Amygdala (tissue), 56 donors: ENCODE measurements at places on chromosomes 6 and 20.

DNA sequence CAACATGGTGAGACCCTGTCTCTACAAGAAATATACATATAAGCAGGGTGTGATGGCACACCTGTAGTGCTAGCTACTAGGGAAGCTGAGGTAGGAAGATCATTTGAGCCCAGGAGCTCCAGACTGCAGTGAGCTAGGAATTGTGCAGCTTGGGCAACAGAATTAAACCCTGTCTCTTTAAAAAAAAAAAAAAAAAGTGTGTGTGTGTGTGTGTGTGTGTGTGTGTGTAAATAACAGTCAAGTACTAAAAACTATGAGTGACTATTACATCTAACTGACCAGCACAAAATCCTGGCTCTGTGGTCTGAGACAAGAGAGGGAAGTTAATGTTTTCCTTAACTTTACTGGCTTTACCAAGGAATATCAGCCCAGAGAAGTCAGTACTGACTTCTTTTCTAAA lies 32.8 kb downstream of the REPS1 start:
- no peak for DNase-seq

GRCh38 chr6:131958542-131959470 lies 7.6 kb upstream of the CCN2 start:
- no peak for DNase-seq

GRCh38 chr6:170076466-170077165 lies 214.3 kb downstream of the DLL1 start:
- no peak for DNase-seq

DNA sequence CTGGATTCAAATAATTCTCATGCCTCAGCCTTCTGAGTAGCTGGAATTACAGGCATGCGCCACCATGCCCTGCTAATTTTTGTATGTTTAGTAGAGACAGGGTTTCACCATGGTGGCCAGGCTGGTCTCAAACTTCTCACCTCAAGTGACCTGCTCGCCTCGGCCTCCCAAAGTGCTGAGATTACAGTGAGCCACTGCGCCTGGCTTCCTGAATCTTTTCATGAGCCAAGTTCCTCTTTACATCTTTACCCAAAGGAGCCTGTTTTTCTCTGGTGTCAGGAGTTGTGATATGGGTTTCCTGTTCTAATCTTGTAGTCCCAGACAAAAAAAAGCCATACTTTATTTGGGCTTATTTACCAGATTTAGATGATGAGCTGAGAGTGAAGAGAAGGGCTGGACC lies 34.4 kb downstream of the PCNA start:
- DNase-seq = no peak

GRCh38 chr6:5359417-5359816 lies 98.1 kb downstream of the FARS2 start:
- DNase-seq = no peak

GRCh38 chr20:24617080-24617432 lies 147.6 kb downstream of the SYNDIG1 start:
- no peak for DNase-seq

DNA sequence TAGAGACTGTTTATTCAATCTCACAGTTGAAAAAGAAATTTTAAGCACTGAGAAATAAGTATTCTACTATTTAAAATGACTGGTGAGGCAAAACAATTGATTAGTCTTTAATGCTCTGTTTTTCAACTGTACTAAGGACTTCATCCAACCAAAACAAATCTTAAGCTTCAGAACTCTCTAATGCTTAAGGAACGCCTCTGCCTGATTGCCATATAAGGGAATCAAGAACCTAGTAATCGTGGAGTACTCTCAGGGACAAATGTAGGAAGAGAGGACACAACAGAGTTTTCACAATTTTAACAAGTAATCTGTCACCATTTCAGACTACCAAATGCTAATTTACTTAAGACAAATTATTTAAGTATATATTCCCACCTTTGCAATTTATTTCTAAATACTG lies 16.1 kb downstream of the FBXO30 start:
- no peak for DNase-seq

DNA sequence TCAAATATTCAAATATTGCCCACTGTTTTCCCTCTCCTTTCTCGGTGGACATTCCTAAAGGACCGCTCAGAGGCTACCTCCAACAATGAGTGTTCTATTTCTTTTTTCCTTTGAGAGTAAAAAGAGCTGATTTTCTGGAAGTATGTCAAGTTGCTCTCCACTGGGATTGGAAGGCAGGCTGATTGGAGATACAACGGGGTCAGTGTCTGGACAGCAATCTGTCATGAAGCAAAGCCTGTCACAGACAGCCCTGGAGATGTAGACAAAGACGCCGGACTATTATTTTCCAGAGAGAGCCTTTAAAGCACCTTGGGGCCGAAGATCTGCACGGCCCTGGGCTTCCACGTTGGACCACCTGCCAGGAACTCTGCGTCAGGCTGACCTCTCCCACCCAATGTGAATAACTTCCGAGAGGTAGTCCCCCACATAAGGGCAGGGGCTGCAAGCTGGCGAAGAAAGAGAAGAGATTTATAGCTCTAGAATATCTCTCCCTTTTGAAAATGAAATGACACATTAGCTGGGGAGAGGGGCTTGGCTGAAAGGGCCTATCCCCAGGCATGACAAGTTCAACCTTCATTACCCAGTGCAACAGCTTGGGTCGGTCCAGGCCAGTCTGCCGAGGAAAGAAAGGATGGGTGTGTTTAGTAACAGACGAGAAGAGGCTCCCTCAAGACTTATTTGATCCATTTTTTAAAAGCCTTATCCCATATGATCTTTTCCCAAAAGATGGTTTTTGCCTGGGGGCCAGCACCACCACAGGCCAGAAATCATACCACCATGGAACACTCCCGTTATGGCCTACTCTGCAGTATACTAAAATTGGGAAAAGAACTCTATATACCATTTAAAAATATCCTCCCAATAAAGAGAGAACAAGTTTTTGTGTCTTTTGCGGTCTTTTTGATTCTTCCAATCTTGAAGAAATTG lies 131.1 kb downstream of the OLIG3 start:
- no peak for DNase-seq

DNA sequence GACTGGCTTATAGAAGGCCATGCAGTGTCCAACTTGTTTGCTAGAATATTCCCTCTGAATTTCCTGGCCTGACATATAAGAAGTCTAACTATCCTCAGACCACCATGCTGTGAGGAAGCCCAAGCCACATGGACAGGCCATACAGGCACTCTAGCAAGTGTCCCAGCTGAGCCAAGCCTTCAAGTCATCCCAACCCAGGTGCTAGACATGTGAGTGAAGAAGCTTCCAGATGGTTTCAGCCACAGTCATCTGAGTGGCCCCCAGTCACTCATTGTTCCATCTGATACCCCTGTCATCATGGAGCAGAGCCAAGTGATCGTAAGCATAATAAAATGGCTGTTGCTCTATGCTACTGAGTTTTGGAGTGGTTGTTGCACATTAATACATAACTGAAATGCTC lies 46.0 kb upstream of the INSM1 start:
- DNase-seq = no peak

DNA sequence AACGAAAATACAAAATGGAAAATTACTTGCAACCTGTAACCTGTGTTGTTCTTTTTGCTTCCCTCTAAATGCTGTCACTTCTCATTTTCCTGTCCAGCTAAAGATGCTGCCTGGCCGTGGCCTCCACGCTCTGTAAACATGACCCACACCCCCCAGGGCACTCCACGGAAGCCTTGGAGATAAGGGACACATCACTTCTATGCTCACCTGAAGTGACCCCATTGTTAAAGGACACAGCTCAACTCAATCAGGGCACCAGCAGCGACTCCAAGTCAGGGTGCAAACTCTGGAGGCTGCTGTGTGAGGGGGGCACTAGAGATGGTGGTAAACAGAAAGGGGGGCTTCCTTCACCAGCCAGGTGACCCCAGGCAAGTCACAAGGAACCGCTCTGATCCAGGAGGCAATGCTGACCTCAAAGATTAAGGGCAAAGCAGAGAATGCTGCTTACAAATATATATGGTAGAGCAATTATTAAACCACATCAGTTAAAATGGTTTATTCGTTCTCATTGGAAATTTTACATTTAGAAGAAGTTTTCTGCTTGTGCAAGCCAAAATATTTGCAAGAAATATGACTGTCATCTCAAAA lies 13.2 kb downstream of the DIDO1 start:
- DNase-seq = no peak

- no peak for DNase-seq
Measured at GRCh38 chr6:153944201-153944600, 94.8 kb upstream of the OPRM1 start.

GRCh38 chr6:41607736-41608135 lies 30.5 kb upstream of the MDFI start:
- no peak for DNase-seq

GRCh38 chr6:43211955-43212354 lies 17.3 kb downstream of the DNPH1 start:
- DNase-seq = no peak

- no peak for DNase-seq
Measured at GRCh38 chr20:38926934-38927616, 858 bp downstream of the FAM83D start.

DNA sequence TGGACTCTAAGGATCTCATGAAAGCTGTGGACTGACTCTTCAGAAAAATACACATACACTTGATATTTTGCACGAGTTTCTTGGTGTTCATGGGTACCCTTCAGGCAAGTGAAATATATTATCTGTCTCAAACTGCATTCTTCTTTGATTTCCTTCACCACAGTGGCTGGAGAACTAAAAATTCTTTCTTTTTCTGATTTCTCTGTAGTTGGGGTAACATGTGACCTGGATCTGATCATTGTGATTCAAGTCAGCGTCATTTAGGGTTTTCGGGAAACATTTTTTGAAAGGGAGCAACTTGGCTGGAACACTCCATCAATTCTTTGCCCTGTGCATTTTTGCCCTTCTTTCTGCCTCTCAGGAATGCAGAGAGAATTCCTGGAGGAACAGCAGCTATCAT lies 205.8 kb downstream of the OR2B2 start:
- no peak for DNase-seq

DNA sequence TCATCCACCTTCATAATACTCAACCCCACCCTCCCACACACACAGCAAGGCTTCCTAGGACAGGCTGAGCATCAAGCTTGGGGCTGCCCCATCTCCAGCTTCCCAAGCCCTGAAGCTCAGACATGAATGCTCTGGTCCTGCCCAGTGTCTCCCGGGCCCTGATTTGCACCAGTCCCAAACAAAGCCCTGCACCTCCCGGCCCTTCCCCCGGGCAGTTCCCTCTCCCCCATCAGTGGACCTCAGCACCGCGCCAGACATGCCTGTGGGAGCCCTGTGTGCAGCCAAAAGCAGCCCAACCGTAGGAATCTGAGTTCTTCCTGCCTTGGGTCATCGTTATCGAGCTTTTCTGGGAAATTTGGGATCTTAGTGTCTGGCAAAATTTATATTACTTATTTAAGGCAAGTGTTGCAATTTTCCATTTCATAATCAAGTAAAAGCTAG lies 63.5 kb downstream of the THBS2 start:
- no peak for DNase-seq

DNA sequence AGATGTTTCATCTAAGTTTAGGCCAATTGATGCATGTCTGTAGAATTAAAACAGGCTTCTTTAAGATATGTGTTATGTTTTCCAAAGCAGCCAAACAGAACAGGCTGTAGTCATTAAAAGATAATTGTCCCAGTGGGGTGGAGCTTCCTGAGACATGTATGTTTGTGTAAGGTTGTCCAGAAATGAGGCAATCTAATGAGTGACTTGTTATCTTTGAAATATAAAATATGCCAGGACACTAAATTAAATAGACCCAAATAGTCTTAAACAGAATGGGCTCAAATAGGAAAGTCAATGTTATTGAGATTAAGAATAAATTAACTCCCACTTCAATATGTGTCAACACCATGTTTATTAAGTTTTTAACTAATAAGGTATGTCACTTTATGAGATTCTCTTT lies 204.7 kb upstream of the RNF217 start:
- no peak for DNase-seq
